ENCODE measurements at places on chromosomes 6 and 20.
A peak's percentile ranks its signal among the peaks of the same experiment; 100 is the strongest.

GRCh38 chr20:15895560-15896084, 677.6 kb downstream of the KIF16B start:
- DNase-seq: peak; percentile 5

DNA sequence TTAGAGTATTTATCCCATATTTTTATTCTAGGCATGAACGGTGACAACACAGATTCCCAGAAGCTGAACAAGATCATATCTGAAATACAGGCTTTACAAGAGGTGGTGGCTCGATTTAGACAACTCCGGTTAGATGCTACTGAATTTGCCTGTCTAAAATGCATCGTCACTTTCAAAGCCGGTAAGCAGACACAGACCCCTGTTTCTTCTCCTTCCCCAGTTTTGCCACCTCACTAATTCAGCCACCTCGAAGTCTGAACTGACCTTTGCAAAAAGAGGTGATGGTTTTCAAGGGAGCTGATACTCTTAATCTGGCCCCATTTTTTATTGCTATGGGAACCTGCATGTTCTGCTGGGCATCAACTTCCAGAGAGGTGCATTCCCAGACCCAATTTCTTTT, 15.0 kb downstream of the NR2E1 start:
- no peak for DNase-seq

GRCh38 chr6:110547266-110547964, 71.0 kb upstream of the SLC22A16 start:
- no peak for DNase-seq

GRCh38 chr20:45842169-45842812, 8.7 kb downstream of the SNX21 start:
- no peak for DNase-seq

DNA sequence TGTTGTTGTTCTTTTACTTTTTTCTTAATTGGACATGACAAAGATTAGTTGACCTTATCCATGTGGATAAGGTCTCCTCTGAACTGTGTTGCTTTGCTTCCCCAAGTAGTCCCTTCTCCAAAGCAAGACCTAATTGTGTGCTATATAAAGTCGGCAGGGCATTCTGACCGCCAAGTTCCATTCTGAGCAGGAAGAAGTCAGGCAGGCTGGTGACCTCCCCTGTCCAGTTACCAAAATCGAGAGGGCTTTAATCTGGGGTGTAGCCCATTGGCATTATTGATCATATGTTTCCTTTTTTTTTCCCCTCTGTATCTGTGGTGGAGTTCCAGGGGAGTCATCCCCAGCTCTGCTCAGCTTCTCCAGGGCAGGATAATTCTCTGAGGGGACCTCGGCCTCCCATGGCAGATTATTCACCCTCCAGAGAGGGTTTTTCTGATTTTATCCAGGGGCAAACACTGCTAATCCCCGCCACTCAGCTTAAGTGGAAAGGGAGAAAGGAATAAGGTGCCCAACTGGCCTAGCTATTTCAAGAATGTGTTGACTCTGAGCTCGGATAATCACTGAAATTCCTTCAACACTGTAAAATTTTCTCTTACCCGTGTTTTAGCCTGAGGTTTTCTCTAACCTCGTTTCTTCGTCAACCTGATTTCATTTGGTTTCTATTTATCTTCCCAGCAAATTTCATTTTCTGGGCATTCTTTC, 71.8 kb upstream of the L3MBTL3 start:
- no peak for DNase-seq

- DNase-seq: no peak
Observed at GRCh38 chr20:24698706-24699206, 229.3 kb downstream of the SYNDIG1 start.

DNA sequence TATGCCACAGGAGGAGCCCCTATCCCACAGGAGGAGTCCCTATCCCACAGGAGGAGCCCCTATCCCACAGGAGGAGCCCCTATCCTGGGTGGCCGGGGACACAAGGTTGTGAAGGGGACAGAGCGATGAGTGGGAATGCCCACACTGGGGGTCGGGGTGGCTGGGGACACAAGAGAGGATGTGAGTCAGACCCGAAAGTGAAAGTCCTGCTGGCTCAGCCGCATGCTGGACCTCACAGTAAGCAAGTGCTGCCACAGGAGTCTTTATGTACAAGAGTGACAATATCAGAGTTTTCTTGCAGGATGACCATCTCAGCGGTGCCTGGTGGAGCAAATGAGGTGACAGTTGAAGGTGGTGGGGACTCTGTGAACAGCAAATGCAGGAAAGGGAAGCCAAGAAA, 93.7 kb downstream of the PSMB1 start:
- DNase-seq: no peak

DNA sequence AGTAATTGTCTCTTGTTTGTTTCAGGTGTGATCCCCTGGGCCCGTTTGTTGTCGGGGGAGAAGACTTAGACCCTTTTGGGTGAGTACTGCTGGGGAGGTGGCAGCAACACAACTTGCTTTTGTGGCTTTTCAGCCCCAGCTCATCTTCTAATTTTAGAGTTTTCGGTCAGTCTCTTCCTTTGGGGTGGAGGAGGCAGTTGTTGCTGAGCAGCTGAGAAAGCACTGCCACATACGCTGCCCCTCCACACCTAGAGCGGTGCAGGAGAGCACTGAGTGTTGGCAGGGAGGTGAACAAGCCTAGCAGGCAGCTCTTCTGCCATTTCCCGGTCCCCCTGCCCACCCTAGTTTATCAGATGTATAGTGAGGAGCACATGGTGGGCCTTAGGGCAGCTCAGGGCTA, 21.7 kb downstream of the TMEM74B start:
- DNase-seq: no peak

DNA sequence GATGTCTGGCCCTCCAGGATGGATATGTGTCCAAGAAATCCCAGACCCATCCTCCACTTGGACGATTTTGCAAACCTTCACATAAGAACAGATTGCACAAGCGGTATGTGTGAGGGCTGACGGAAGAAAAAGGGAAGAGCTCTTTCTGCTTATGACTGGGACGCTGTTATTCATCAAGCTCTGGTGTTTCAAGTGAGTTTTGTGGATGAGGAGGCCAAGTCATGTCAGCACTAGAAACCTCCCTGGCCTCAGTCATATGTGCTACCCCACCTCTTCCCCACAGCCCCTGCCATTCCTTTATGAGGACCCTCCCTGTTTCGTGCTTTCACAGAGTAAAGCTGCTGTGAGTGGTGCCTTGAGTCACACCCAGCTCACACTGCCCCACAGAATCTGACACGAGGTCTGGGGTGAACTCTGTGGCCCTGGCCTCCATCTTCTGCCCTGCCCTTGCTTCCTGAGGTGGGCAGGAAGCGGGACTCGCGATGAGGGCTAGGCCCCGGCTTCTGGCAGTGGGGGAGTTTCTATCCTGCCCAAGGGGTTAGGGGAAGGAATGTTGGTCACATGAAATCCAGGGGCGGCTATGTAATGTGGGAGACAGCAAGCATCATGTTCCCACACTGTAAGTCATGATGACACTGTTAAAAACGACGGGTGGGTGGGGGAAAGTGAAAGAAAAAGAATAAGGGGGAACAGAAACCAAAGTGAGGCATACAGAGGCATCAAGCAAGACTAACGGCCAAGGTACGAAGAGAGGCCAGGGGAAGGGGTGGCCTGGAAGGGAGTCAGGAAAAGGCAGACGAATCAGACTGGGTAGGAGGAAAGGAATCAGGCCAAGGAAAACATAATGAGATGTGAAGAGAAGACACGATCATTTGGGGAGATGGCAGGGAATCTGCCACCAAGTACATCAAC, 78.1 kb downstream of the PRDM1 start:
- DNase-seq: peak; percentile 74

DNA sequence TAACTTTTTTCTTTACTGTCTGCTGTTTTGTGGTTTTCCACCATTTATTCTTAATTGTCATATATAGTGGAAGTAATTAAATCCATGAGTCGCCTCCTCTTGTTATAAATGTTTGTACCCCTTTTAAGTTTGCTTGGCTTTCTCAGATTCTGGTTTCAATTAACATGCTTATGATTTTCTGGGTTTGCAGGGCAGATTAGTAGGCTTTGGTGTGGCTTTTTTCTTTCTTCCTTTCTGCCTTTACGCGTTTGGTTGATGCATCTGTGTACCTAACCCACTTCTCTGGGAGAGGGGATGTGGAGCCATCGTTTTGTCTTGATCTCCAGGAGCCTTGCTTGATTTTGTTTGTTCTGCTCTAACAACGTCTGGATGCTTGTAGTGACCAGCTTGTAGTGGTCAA, 100.4 kb downstream of the JARID2 start:
- DNase-seq: no peak

DNA sequence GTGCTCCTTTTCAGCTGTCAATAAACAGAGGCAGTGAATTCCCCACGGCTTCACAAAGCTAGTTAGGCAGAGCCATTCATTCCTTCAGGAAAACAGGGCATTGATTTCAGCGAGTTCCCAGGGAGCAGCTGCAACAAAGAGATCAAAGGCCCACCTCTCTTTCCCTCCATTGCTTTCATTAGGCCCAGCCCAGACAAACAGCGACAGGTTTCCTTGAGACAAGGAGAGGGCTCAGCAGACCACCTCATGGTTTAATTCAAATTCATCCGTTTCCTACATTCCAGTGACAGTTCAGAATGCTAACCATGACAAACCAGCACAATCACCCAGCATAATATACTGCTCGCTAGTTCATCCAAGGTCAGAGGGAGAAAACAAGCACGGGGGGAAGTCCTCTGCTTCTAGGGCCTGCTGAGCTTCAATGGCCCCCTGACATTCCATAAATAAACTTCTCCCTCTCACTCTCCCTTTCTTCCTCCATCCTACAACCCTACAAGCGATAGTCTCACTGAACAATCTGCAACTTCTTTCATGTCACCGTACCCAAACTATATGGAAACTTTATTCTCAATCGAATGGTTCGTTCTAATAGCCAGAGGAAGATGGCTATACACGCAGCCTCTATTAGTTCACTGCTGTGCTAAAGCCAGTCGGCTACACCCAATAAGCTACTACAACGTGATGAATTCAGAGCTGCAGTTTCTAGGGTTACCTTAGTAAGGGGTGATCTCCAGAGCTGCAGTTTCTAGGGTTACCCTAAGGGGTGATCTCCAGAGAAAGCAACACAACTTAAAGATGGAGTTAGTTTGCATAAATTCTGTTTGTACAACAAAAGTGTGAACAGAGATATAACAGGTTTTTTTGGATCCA, 34.7 kb downstream of the PLAGL1 start:
- no peak for DNase-seq

- no peak for DNase-seq
Observed at GRCh38 chr6:1553562-1554083, 56.1 kb upstream of the FOXC1 start.

DNA sequence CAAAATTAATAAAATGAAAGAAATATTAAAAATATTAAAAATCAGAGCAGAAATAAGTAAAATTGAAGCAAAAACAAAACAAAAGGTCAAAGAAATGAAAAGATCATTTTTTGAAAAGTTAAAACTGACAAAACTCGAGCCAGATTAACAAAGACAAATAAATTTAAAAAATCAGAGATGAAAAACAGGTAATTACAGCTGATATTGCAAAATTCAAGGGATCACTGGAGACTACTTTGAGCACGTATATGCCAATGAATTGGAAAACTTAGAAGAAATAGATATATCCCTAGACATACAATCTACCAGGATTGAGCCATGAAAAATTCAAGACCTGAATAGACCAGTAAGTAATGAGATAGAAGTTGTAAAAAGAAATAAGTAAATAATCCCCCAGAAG, 446.2 kb upstream of the EYS start:
- no peak for DNase-seq

DNA sequence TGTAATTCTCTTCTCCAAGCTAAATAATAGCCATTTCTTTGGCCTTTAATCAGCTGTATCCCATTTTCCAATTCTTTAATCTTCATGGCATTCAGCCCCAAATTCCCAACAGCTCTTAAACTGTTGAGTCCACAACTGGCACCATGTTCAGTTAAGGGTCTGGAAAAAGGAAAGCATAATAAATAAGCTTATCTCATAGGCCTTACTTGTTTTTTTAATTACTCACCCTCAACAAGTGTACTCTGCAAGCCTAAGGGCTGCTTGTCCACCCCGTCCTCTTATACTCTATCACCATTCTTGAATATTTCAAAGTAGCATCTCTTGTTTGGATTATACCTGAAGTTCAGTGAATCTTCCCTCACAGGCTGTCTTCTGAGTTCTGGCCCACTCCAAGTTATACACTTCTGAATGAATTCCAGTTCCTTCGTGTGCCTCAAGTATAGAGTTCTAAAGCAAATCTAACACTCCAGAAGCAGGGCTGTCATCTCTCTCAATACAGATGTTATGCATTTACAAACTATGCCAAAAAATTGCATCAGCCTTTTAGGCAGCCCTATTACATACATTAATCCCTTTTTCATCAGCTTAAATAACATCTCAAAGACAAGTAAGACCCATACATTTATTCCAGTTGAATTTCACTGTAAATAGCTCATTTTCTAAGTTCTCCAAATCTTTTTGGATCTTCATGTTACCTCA, 98.7 kb downstream of the COL21A1 start:
- no peak for DNase-seq

- DNase-seq: no peak
Observed at GRCh38 chr6:43682724-43683429, 4.7 kb downstream of the MRPS18A start.

GRCh38 chr20:11159728-11160127, 485.9 kb upstream of the JAG1 start:
- no peak for DNase-seq

DNA sequence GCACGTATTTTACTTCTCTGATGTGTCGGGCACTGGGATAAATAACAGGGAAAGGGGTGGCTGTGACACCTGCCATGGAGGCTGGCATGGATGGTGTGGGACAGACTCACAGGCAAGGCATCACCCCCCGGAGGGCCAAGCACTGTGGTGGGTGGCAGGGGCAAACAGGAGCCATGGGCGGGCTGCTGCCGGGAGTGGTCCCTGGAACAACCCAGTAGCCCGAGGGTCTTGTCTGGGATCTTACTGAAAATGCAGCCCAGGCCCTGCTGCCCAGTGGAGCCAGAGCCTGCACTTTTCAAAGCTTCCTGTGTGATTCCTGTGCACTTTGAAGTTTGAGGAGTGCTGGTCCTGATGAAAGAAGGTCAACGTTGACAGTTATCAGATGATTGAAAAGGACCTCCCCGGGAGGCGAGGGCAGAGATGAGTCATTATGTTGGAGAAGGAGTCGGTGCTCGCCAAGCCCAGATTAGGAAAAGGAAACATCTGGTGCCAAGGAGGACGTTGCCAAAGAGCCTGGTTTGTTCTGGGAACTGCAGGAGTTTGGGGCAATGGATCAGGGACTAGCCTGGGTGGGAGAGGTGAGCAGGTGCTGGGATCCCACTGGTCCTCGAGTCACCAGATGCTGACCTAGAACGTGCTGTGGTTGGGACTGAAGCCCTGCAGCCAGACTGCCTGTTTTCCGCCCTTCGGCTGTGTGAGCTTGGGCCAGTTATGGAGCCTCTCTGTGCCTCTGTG, 130.0 kb upstream of the GGTLC1 start:
- no peak for DNase-seq

GRCh38 chr6:5325173-5325572, 63.9 kb downstream of the FARS2 start:
- no peak for DNase-seq

- DNase-seq: no peak
Observed at GRCh38 chr6:37531026-37531425, 31.3 kb upstream of the CCDC167 start.

Data from CD4-positive, alpha-beta T cell (primary cell).